NCI-H526 (cell line): ENCODE measurements at places on chromosomes 3 and 15.
A peak's percentile ranks its signal among the peaks of the same experiment; 100 is the strongest.

- no peak for DNase-seq
Measured at GRCh38 chr3:10816863-10817253, 830 bp downstream of the SLC6A11 start.

DNA sequence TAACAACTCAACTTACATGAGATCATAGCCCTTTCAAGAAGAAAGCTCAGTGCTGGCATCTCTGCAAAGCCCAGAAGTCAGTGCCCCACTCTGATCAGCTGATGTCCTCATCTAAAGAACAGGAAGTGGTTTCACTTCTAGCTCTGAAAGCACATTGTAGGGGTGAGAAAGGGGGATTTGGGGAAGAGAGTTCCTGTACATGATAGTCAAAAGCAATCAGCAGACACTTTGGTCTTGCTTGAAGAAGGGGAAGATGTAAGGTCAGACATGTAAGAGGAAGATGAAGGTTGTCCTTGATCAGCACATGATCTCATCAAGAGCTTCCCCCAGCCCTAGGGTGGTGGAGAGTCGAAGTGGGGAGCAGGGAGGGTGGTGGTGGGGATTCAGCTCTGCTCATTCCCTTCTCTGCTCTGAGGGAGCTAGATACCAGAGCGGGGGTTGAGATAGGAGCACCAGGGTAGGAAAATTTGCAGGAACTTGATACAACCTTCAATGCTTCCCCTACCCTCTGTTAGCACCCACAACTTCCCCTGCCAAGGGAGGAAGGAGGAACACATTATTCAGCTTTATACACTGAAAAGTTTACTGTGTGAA is 76.4 kb upstream of the ETV5 start:
- no peak for DNase-seq

DNA sequence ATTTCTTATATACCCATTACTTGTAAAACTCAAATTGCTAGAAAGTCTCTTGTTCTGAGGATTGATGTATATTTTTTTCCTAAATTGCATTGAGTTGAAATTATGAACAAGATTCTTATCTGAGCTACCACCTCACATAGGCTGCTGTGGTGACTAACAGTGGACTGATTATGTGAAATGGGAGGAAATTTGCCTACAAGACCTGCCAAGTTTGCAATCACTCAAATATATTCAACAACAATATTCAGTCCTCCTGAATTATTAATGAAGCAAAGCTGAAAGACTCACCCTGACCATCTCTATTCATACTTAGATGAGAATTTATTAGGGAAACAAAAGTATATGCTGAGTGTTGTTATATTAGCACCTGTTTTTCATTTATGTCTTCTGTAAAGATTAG is 412.6 kb upstream of the SEMA6D start:
- peak; percentile 55 for DNase-seq

DNA sequence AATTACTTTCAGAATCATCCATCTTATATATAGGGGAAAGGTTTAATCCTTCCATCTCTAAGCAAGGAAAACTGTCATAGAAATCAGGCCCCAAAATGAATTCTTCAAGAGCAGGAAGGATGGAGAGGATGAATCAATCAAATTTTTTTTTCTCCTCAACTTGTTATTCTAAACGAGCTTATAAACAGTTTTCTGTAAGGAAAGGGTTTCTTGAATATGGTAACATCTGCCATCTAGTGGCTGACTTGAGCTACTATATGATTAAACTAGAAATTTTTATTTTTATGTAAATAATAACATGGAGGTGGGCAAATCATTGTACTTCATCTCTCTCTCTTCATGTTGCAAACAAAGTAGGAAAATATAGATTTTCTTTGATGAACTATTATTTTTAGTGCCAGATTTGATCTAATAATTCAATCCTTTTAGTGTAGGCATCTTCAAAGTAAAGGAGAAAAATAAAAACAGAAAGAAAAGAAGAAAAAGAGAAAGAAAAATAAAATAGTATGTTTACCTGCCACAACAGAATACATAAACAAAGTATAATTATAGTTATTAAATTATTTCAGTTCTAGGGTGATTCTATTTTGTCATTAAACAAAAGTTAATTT is 146.6 kb downstream of the SERPINI1 start:
- DNase-seq, result peak; percentile 71

- DNase-seq, result peak; percentile 11
Measured at GRCh38 chr3:32237670-32238452, 619 bp upstream of the CMTM8 start.

- peak; percentile 82 for DNase-seq
Measured at GRCh38 chr3:187165144-187165543, 25.8 kb upstream of the RPL39L start.

GRCh38 chr3:122132949-122133540 is 50.4 kb upstream of the CASR start:
- DNase-seq, result no peak

DNA sequence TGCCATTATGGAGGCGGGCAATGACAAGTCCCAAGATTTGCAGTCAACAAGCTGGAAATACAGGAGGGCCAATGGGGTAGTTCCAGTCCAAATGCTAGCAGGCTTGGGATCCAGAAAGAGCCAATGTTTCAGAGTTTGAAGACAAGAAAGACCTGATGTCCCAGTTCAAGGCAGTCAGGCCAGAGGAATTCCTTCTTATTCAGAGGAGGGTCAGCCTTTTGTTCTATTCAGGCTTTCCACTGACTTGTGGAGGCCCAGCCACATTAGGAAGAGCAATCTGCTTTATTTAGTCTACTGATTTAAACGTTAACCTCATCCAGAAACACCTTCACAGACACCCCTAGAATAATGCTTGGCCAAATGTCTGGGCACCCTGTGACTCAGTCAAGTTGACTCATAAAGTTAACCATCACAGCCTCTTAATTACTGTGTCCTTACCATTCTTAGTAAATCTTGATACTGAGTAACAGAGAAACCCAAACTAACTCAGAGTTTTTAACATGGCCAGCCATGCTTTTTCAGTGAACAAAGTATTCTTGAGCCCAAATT is 50.9 kb upstream of the NPHP3 start:
- no peak for DNase-seq

GRCh38 chr15:96561593-96561992 is 231.1 kb downstream of the NR2F2 start:
- DNase-seq, result no peak

DNA sequence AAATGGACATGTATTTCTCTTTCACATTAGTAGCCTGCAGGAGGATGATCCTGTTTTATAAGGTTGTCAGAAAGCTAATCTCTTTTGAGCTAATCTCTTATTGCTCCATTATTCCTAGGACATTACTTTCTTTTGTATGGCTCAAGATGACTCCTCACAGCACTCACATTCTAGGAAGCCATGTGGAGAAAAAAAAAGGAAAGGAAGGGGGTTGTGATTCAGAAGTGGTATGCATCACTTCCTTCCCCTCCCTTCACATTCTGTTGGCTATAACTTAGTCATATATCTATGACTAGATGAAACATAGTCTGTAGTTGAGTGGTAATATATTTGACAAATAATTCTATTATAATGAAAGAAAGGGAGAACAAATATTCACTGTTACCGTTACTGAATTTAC is 168.8 kb upstream of the TTC14 start:
- no peak for DNase-seq

- DNase-seq, result no peak
Measured at GRCh38 chr3:184717399-184717983, 5.6 kb upstream of the MAGEF1 start.

DNA sequence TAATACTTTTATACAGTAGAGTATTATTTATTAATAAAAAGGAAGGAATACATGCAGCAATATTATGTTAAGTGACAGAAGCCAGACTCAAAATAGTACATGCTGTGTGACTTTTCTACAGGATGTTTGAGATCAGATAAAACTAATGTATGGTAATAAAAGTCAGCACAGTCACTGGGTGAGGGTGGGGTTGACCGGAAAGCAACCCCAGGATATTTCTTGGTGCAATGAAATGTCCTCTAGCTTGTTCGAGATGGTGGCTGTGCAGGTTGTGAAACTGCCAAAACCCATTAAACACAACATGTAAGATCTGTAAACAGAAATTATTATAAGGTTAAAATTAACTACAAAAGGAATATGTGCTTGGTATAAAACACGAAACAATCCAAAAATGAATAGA is 20.8 kb upstream of the ALDH1L1 start:
- DNase-seq, result no peak

- DNase-seq, result peak; percentile 30
Measured at GRCh38 chr15:33729653-33730052, 238.6 kb upstream of the CHRM5 start.

GRCh38 chr15:101020945-101021344 is 101.8 kb downstream of the LRRK1 start:
- no peak for DNase-seq

DNA sequence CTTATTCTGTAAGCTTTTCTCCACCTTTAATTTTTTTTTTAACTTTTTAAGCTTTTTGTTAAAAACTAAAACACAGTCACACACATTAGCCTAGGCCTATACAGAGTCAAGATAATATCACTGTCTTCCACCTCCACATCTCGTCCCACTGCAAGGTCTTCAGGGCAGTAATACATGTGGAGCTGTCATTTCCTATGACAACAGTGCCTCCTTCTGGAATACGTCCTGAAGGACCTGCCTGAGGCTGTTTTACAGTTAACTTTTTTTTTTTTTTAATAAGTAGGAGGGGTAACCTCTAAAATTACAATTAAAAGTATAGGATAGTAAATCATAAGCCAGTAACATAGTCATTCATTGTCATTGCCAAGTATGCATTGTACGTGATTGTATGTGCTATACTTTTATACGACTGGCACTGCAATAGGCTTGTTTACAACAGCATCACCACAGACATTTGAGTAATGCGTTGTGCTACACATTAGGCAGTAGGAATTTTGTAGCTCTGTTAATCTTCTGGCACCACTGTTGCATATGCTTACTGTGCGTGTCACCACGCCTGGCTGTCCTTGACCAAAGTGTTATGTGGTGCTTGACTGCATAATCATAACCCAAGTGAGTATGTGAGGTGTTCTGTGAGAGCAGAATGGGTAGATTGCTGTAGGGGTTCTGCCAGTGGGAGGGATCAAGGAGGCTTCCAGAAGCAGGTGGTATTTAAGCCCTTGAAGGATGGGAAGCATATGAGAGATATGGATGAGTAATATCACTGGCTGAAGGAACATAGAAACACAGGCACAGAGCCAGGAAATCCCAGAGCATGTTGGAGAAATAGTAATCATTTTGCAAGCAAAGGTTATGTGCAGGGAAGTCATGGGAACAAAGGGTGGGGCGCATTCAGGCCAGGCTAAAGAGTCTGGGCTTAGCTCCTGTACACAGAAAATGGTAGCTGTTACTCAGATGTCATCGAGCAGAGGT is 18.3 kb downstream of the FBXO22 start:
- peak; percentile 25 for DNase-seq

GRCh38 chr15:53512029-53512428 is 247.4 kb downstream of the WDR72 start:
- no peak for DNase-seq

- DNase-seq, result no peak
Measured at GRCh38 chr15:38168467-38169070, 84.1 kb upstream of the SPRED1 start.

DNA sequence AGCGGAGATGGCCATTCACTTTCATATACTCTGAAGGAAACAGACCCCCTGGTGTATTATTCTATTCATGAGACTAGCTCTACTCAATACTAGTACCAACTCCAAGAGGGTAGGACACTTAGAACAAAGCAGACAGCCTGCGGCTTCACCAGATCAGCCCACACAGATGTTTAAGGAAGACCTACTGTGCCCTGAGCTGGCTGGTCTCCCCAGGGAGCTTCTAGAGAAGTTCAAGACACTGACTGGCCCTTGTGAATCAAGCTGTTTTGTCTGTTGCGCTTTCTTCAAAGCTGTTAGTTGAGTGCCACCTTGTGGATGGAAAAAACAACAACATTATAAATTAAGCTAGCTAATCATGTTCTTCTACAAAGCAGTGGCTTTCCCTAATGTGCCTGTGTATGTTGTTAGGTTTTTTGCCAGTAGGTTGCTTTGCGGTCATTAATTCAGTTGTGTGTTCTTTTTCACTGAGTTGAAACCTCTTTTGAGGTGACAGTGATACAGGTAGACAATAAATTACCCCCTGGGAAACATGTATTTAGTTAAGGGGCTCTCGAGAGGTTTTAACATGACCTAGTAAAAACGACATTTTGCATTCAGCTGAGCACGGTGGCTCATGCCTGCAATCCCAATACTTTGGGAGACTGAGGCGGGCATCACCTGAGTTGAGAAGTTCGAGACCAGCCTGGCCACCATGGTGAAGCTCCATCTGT is 64.2 kb upstream of the MYZAP start:
- DNase-seq, result peak; percentile 90

GRCh38 chr15:90106522-90107117 is 4.4 kb upstream of the IDH2 start:
- DNase-seq, result peak; percentile 73

- DNase-seq, result no peak
Measured at GRCh38 chr15:24848050-24848449, 106.7 kb upstream of the SNRPN start.

- DNase-seq, result peak; percentile 45
Measured at GRCh38 chr3:32077260-32078084, 28.9 kb upstream of the GPD1L start.

DNA sequence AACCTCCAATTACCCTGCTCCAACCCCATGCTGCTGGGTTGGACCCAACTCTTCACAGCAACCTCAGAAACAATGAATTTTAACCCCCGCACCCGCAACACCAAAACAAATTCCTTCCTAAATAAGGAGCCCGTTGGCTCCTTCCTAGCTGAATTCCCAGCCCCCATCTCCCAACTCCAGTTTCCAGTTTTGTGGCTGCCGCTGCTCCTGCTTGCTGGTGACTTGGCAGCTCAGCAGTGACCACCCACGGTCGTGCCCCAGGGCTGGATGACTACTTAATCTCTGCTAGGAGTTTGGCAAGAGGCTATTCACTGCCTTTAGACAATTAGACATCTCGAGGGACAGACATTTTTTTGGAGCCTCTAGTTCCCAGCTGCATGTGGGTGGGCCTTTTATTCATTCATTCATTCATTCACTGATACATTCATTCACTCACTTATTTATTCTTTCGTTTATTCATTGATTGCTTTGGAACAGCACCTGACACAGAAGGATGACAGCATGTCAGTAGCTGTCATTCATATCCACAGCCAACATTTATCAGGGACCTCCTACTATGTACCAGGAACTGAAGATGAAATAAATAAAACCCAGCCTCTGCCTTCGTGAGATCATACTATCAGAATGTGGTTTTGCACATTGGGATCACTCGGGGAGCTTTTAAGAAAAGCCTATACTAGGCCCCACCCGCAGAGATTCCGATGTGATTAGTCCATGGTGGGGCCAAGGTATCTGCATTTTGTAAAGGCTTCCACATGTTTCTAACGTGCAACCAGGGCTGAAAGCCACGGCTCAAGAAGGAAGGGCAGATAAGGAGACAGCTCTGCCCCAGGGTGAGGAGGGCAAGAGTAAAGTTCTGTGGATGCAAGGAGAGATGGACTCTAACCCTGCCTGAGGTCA is 256.5 kb downstream of the SHQ1 start:
- no peak for DNase-seq

DNA sequence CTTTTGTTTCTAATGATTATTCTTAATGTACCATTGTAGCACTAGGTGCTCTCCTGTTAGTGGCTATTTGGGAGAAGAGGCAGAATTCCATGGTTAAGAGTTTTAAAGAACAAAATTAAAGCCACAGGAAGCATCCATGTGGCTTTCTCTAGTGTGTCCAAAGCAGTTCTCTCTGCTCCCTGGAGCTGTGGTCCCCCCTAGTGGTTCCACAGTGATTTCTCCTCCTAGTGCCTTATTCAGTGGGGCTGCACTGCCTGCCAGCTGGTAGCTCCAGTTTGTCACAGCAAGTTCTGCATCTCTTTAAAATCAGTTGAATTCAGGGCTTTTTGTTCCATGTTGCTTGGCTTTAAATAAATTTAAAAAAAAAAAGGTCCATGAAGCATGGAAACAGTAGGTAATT is 39.6 kb upstream of the FAM98B start:
- no peak for DNase-seq
